ENCODE measurements at places on chromosomes 5 and 9. TPM values are rescaled to one million over a fixed set of nuclear protein-coding genes. Genes with fewer than 3 reads are reported as not detected.

CTSL gene
- total RNA-seq = 0.36 TPM

PCDHB2 gene
- total RNA-seq = not detected

KCNT1 gene
- not detected for total RNA-seq

ANKRD18B gene
- total RNA-seq = not detected

SLC22A4 gene
- total RNA-seq = 0.88 TPM

HRH2 gene
- total RNA-seq = 23.2 TPM

ARSI gene
- not detected for total RNA-seq

FSTL4 gene
- total RNA-seq = not detected

PCDHB15 gene
- total RNA-seq = not detected

SLC36A3 gene
- not detected for total RNA-seq

GTF3C4 gene
- total RNA-seq = 16.4 TPM

PCDHGA4 gene
- total RNA-seq = not detected

TRIM7 gene
- 3.0 TPM for total RNA-seq

PCDHGB2 gene
- 0.14 TPM for total RNA-seq

PAEP gene
- total RNA-seq = not detected

LAMC3 gene
- total RNA-seq = 0.09 TPM

TLX3 gene
- total RNA-seq = not detected

PPP3R2 gene
- total RNA-seq = not detected

PFN3 gene
- total RNA-seq = not detected

WNT8A gene
- not detected for total RNA-seq

SPINK4 gene
- total RNA-seq = not detected

PTGS1 gene
- total RNA-seq = not detected

DMRTA1 gene
- total RNA-seq = not detected

FBN2 gene
- not detected for total RNA-seq

Data from activated CD8-positive, alpha-beta T cell treated with anti-CD3 and anti-CD28 coated beads for 36 hours (primary cell).